Stimulated activated CD8-positive, alpha-beta memory T cell treated with anti-CD3 and anti-CD28 coated beads, Interleukin-7, amount 100 ng/mL, for 24 hours (primary cell): ENCODE measurements at places on chromosomes 1 and 21.

GRCh38 chr1:55399346-55399745, 184.2 kb upstream of the USP24 start:
- no peak for DNase-seq

DNA sequence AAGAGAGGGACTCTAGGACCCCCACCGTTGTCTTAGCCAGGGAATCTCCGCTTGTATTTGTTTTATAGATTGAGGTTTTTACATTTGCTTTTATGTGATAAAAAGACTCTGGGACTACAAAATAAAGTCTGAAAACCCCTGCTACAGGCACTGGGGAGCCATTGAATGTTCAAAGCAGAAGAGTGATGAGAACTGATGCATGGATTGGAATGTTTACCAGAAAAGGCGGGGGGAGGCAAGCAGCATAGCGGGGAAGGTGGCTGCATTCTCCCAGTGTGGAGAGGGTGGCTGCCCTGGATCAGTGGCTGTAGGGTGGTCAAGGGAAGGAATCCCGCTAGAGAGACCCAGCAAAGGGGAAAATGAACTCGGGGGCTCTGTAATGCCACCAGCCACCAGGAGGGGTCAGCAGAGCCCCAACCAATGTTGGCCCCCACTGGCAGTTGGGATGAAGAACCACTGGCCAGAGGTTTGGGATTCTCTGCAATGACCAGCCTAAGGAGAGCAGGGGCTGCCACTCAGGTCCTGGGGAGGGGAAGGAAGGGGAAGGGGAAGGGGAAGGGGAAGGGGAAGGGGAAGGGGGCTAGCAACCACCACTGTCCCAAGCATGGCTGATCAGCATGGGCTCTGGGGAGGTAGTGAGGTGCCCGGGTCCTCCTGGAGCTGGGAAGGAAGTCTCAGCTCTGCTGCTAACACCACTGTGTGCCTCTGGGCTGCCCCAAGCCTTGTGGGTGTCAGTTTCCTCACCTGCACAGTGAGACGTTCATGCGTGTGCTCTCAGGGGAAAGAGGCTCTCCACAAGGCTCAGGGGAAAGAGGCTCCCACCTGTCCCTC, 19.2 kb upstream of the PEF1 start:
- DNase-seq: peak; percentile 50

DNA sequence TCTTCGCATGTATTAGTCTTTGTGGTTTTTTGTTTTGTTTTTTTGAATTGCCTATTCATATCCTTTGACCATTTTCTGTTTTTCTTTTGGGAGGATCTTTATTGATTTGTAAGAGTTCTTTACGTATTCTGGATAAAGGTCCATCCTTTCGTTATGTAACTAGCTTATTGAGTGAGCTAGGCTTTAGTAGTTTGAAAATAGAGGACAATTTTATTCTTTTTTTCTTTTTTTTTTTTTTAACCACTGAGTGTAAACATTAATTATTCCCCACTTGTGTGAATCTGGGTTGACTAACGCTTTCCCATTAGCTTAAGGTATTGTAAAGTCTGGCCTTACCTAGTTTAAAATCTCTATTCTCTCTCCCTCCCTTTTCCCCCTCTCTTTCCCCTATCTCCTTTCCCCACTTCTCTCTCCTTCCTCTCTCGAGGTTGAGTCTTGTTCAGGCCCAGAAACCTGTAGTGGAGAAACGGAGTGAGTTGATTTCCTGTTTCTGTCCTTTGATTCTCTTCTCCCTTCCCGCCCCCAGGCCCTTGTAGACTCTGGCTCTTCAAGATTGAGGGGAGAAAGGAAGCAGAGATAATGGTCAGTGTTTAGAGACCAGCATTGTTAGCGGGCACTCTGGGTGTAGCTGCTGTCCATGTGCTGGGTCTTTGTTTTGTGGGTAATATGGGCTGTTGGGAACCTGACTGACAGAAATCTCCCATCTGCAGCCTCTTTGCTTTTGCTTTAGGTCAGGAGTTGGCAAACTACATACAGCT, 1.5 kb downstream of the MORC3 start:
- DNase-seq: no peak

DNA sequence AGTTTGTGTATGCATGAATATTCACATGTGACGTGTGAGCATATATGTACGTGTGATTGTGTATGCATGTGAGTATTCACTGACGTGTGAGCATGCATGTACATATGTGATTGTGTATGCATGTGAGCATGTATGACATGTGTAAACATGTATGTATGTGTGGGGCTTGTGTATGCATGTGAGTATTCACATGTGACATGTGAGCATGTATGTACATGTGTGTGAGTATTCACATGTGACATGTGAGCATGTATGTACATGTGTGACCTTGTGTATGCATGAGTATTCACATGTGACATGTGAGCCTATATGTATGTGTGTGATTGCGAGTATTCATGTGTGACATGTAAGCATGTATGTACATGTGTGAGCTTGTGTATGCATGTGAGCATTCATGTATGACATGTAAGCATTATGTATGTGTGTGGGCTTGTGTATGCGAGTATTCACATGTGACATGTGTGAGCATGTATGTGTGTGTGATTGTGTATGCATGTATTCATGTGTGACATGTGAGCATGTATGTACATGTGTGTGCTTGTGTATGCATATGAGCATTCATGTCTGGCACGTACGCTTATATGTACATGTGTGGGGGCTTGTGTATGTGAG, 47.8 kb downstream of the COL18A1 start:
- DNase-seq: no peak
